ENCODE measurements at places on chromosomes 12 and 14.

GRCh38 chr14:102517392-102518062 lies 8.0 kb upstream of the ANKRD9 start:
- no peak for DNase-seq

GRCh38 chr12:57012600-57013465 lies 3.5 kb downstream of the TAC3 start:
- peak; percentile 54 for DNase-seq

- no peak for DNase-seq
Measured at GRCh38 chr14:103161054-103161397, 37.8 kb downstream of the TNFAIP2 start.

GRCh38 chr12:43015090-43015737 lies 425.7 kb upstream of the PRICKLE1 start:
- DNase-seq = no peak

DNA sequence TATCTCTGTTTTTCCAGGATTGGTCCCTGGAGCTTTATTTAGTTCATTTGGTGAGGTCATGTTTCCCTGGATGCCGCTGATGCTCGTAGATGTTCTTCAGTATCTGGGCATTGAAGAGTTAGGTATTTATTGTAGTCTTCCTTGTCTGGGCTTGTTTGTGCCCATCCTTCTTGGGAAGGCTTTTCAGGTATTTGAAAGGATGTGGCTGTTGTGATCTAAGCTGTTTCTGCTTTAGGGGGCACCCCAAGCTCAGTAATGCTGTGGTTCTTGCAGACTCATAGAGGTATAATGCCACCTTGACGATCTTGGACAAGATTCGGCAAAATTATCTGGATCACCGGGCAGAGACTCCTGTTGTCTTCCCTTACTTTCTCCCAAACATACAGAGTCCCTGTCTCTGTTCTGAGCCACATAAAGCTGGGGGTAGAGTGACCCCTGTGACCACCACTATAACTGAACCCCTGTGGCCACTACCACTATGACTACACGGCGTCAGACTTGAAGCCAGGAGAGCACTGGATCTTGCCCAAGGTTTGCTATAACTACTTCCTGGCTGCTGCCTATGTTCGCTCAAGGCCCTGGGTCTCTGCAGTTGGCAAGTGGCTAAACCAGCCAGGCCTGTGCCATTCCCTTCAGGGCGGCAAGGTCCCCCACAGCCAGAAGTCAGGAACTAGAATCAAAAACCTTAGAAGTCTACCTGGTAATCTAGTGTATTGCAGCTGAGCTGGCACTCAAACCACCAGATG lies 40.9 kb downstream of the FGD4 start:
- no peak for DNase-seq

All from GM19239 (cell line).